ENCODE measurements at places on chromosomes 3 and 15.

DNA sequence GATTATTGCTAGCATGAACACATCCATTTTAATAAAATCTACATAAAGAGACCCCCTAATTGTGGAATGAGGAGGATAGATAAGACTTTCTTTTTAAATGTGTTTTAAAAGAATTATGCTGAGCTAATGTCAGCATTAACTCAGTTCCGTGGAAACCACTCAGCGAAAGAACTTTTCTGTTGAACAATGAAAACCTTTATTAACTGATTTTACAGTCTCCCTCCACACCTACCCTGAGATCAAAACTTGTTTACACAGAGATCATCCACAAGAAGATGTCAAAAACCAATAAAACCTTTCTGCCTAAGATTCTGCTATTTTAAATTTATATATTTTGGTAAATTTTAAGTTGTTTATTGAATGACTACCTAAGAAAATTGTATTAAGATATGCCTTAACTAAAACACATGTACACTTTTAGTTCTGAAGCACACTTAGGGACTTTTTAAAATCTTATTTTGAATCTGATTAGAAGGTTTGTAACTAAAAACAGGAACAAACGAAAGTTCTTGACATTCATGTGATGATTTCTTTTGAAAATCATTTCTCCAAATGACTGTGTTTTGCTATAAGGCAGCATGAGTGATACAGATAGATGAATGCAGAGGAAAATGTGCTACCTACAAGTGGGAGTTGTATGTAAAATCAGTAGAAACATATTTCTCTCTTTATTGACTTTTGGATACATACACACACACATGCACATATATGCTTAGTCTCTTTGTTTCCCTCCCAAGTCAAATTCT is 369.0 kb downstream of the UNC13C start:
- DNase-seq: no peak

GRCh38 chr3:84836961-84837360 is 121.8 kb upstream of the CADM2 start:
- no peak for DNase-seq

- DNase-seq: no peak
Measured at GRCh38 chr3:148931574-148931973, 59.8 kb upstream of the GYG1 start.

GRCh38 chr3:12187448-12188327 is 29.0 kb upstream of the TIMP4 start:
- peak; percentile 46 for DNase-seq

DNA sequence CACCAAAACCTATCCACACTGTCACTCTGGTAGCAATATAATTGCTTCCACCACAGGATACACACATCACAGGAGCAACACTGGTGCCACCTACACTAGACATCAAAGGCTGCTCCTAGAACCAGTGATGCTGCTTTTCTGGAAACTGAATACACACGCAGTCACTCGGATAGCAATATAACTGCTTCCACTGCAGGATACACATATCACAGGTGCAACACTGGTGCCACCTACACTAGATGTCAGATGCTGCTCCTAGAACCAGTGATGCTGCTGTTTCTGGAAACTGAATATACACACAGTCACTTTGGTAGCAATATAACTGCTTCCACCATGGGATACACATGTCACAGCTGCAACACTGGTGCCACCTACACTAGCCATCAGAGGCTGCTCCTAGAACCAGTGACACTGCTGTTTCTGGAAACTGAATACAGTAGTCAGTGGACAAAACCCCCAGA is 6.9 kb upstream of the TNFSF10 start:
- DNase-seq: no peak

DNA sequence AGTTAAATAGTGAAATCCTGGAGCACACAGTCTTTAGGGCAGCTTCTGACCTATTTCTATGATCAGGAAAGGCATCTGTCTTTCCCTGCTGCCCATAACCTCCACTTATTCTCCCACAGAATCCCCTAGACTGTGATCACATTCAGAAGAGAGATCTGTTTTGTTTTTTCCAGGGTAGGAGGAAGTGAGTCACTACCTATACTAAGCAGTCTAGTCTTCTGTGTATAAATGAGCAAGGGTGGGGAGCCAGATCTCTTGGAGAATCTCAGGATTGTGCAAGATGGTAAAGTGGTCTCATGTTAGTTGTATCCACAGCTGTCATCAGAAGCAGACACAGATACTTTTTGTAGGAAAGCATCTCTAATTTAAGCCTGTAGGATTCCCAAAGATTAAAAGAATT is 11.8 kb upstream of the FBXO22 start:
- DNase-seq: no peak

DNA sequence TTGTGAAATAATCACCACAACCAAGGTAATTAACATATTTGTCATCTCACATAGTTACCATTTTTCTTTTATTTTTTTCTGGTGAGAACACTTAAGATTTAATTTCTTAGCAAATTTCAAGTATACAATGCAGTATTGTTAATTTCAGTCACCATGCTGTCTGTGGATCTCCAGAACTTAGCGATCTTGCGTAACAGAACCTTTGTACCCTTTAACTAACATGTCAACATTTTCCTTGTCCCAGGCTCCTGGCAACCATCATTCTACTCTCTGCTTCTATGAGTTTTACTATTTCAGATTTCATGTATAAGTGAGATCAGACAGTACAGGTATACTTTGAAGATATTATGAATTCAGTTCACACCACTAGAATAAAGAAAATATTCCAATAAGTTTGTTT is 154.4 kb downstream of the KCNAB1 start:
- DNase-seq: no peak

DNA sequence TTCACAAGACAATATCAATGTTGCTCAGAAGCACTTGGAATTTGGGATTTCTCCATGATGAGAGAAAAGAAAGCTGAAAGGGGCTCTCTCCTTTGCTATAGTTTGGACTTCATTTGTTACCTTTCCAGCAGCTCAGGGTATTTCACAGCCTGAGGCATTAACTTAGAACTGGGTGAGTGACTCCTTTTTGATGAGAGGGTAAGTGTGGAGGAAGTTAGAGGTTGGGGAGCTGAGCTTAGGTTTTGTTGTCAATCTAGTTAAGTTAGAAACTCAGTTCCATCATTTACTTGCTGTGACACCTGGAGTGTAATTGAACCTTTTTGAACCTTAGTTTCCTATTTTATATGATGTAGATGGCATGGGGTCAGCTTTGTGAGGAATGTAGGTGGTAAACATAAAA is 359.1 kb downstream of the PDCD6IP start:
- no peak for DNase-seq

DNA sequence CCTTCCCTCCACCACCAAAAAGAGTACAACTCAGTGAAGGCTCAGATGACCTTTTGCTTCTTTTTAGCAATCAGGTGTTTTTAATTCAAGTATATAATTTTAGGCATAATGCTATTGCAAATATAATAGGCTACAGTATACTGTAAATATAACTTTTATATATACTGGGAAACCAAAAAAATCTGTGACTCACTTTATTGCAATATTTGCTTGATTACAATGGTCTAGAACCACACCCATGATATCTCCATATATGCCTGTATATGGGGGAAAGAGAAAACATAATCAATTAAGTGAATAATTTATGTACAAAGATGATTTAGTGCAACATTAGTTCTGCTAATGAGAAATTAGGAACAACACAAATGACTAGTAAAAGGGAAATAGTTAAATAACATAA is 134.3 kb downstream of the TLE3 start:
- DNase-seq: no peak

DNA sequence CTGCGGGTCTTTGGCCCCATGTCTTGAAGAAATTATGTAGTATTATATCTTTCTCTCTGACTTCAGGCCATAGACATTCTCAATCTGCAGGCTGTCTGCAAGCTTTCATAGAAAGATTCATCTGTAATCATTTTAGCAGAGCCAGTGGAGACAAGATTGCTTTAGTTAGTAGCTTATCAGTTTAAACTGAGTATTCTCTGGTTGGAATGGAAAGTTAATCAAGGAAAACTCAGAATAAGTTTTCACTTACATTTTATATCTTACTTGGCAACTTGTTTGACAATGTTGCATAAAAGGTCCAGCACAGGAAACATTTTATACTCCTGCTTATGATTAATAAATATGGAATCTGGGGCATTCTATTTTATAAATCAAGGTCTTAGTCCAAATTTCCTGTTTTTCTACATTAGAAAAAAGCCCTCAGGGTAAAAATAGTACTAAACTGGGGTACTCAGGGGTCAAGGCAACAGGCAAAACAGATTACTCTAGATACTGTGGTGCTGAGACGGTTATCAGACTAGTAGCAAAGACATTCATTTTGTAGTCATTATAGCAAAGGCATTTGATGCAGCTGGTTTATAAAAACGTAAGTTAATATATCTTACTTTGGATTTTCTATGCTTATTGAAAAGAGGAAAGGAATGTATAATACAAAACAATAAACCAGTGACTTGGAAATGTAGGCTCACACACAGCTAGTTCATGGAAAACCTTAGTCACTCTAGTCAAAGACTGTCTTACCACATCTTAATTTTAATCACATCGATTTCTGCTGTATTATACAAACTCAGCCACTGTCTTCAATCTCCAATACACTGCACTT is 45.2 kb upstream of the FILIP1L start:
- no peak for DNase-seq

DNA sequence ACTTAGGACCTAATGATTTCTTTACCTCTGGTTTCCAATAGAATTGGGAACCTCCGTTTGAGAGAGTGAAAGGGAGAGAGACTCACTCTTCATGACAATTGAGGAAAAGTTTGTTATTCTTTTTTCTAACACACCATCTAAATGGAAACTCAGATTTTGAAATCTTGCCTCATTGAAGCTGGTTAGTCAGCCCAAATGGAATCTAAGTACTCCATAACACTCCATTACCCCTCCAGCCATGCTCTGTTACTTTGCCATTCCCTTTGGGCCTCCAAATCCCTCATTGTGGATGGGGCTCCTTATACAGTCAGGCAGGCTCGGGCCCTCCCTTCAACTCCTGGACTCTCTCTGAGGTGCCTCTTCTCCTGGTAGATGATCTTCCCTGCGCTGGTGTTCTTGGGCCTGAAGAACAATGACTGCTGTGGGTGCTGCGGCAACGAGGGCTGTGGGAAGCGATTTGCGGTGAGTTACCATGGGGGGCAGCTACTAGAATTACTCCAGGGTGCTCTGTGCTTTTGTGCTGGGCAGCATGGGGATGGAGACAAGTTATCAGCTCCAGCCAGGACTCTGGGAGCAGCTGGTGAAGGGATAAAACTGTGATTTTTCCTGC is 1.1 kb downstream of the TM4SF4 start:
- DNase-seq: no peak

DNA sequence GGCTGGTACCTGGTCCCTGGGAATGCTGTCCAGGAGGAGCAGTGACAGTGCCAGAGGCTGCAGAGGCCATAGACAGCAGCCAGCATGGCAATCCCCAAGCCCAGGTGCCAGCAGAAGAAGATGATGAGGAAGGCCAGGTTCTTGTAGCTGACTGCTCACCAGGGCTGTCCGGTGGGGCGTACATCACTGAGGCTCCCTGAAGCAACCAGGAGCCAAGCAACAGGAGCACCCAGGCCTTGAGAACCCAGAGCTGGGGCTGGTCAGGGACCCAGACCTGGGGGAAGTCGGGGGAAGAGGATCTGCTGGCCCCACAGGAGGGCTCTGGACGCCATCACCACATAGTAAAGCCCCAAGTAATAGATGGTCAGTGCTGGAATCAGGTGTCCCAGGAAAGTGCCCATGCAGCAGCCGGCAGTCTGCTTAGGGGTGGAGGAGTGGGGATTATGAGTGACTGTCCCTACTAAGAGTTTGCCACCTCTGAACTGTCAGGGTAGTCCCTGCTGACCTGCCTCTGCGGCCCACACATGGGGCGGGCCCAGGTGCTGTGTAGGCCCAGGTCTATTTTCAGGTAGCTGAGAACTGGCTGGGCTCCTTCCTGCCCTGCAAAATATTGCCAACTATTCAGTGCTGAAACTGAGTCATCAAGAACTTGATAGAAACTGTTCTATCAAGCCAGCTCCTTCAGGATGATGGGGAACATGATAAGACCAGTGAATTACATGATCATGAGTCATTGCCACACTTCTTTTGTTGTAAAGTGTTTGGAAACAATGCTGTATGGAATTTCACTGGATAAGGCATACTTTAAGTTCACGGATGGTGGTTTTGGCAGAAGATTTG is 68.7 kb downstream of the CHRD start:
- DNase-seq: no peak
